ENCODE measurements at places on chromosomes 7 and 10. TPM values are rescaled to one million over a fixed set of nuclear protein-coding genes. Genes with fewer than 3 reads are reported as not detected.

NUB1 gene
- 22.1 TPM for polyA plus RNA-seq

CYP3A7 gene
- polyA plus RNA-seq = not detected

SFMBT2 gene
- 2.9 TPM for polyA plus RNA-seq

ASAH2 gene
- polyA plus RNA-seq = 1.2 TPM

SCART1 gene
- 0.14 TPM for polyA plus RNA-seq

NANOS1 gene
- polyA plus RNA-seq = 2.3 TPM

COL26A1 gene
- 51.1 TPM for polyA plus RNA-seq

WNT8B gene
- 0.71 TPM for polyA plus RNA-seq

OPALIN gene
- 0.03 TPM for polyA plus RNA-seq

GALNT17 gene
- polyA plus RNA-seq = 37.7 TPM

EBLN1 gene
- polyA plus RNA-seq = not detected

PDZD7 gene
- 1.7 TPM for polyA plus RNA-seq

AKR1C2 gene
- polyA plus RNA-seq = 0.50 TPM

HYAL4 gene
- not detected for polyA plus RNA-seq

PANK1 gene
- 18.5 TPM for polyA plus RNA-seq

ZNF22 gene
- 18.2 TPM for polyA plus RNA-seq

SLC16A9 gene
- 20.5 TPM for polyA plus RNA-seq

SORCS3 gene
- polyA plus RNA-seq = 0.25 TPM

MASTL gene
- polyA plus RNA-seq = 9.4 TPM

CFAP43 gene
- 0.35 TPM for polyA plus RNA-seq

CNNM2 gene
- polyA plus RNA-seq = 13.7 TPM

RBAK gene
- 1.3 TPM for polyA plus RNA-seq

NAT16 gene
- polyA plus RNA-seq = 0.26 TPM

SPOCK2 gene
- 2.6 TPM for polyA plus RNA-seq

CH25H gene
- 1.3 TPM for polyA plus RNA-seq

VWDE gene
- polyA plus RNA-seq = 8.5 TPM

FAM25G gene
- not detected for polyA plus RNA-seq

FKBP14 gene
- polyA plus RNA-seq = 2.2 TPM

UPK3BL2 gene
- polyA plus RNA-seq = 18.3 TPM

INMT gene
- 0.94 TPM for polyA plus RNA-seq

LRRC4 gene
- 16.4 TPM for polyA plus RNA-seq

CREB5 gene
- 2.4 TPM for polyA plus RNA-seq

UNCX gene
- polyA plus RNA-seq = 0.03 TPM

EPHB6 gene
- 19.7 TPM for polyA plus RNA-seq

ODAD2 gene
- 0.67 TPM for polyA plus RNA-seq

CYP2W1 gene
- polyA plus RNA-seq = not detected

Measured in H1 (cell line).